ENCODE measurements at places on chromosomes 7 and 10.

GRCh38 chr7:158710651-158711102 is 6.1 kb upstream of the NCAPG2 start:
- DNase-seq: peak; percentile 34

DNA sequence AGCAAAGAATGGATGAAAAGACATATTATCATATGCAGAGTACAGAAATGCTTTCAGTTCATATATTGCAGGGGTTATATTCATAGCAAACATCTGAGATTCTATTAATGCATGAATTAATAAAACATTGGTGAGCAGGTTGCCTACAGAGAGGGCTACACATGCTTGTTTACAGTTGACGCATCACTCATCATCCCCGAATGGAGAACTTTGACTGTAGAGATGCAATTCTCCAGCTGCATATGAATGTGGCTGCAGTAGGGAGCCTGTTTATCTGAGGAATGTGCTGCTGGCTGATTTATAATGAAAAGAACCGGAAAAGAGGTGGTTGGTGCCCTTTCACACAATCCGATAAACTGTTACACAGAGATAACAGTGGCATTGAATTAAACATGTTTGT is 116.5 kb downstream of the GRM3 start:
- no peak for DNase-seq

DNA sequence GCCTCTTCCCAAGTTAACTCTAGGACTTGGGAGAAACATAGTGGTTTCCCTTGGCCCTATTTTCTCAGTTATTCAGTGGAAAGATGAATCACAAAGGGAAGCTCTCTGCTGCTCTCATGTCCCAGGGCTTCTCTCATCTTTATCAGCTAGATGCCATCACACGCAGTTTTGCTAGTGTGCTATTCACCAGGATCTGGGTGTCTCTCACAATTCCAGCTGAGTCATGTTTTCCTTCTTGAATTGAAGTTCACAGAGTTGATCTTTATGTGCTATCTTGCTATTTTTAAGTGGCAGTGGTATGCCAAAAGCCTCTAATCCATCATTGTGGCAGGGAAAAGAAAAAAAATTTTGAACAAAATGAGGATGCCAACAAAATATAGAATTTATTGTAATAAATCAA is 101.3 kb downstream of the TWIST1 start:
- DNase-seq: no peak

GRCh38 chr10:121851786-121852185 is 76.0 kb downstream of the ATE1 start:
- no peak for DNase-seq

DNA sequence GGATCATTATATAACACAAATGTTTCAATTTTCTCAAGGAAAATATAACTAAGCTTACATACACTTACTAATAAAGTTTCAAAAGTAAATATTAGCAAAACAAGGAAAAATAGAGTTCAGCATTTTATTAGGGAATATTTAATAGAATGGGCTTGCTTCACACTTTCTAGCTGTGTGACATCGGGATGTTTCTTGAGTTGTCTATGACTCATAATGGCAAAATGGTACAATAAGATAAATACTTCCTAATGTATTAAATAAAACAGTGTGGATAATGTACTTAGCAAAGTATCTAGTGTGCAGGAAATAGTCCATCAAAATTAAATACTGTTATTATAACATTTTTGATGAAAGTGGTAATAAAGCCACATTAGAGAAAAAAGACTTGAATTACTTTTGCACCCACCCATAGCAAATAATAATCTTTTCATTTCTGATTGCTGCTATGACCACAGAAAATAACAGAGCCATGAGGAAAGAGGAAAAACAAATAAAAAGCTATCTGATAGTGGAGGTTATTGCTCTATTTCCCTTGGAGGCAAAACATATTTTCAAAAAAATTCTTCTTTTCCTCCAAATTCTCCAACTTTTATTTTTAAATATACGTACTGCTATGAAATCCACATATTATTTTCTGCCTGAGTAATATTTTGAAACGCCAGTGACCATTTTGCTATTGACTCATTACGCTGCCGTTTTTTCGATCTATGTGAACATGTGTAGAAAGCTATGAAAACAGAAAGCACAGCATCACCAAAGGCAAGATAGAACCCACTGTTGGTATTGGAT is 272.9 kb upstream of the KLF6 start:
- DNase-seq: no peak

DNA sequence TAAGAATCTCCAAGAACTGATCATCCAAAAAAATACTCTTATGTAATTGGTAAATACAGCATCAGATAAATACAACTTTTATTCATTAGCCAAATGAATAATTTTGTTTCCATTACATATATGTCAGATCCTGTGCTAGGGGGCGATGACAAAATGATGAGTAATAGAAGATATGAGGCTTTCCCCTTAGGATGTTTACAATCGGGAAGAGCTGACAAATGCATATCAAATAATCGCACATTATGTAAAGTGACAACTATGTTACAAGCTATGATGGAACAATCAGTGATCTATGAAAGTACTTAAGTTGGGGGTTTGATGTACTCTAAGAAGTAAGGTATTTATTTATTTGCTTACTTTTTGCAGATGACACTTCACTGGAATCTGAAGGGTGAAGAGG is 465.6 kb upstream of the VSTM2A start:
- DNase-seq: no peak

DNA sequence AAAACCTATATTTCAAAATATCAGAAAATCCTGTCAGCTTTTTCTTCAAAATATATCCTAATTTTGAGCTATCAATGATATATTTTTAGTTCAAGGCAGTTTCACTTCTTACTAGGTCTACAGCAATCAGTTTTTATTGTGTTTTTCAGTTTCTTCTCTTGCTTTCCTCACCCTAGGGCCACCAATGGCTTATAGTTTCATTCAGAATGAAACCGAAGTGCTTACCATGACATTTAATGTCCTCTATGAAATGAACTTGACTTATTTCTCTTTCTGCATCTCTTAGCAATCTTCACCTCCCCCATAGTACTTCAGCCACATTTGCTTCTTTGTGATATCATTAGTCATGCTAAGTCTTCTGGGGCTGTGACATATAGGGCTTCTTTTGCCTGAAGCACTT is 100.3 kb downstream of the ARL5B start:
- DNase-seq: no peak

DNA sequence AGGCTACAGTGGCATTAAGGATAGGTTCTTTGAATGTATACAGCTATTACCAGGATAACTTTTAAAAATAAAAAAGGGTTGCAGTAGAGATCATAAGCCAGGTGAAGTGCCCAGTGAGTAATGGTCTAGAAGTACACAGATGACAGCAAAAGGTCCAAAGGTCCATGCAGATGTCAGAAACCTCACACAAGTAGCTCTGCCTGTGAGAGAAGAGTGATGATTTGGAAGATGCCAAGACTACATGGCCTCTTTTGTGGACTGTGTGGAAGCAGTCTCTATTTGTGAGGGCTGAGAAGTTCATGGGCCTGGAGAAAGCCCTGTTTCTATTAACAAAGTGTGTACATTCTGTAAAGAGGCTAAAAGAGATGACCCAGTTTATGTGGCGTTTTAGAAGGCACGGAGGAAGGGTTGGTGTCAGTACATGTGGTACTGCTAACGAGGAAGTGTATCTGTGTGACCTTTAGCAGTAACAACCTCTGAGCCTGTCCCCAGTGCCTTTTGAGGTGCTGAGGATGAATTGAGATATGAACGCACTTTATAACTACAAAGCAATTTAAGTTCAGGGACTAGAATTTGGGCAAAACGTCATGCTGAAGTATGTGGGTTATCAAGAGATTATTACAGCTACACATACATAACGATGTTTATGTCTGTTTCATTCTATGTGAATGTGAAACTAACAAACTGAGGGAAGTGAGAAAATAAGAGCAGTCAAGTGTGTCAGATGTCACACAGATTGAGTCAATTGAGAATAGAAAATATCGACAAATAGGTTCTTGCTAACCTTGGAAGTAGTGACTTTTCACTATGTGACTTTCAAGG is 7.6 kb downstream of the CYCS start:
- DNase-seq: no peak

GRCh38 chr7:2800931-2801688 is 43.0 kb downstream of the GNA12 start:
- no peak for DNase-seq

- no peak for DNase-seq
These were observed 48.3 kb upstream of the FAM171A1 start for GRCh38 chr10:15419279-15419874.

DNA sequence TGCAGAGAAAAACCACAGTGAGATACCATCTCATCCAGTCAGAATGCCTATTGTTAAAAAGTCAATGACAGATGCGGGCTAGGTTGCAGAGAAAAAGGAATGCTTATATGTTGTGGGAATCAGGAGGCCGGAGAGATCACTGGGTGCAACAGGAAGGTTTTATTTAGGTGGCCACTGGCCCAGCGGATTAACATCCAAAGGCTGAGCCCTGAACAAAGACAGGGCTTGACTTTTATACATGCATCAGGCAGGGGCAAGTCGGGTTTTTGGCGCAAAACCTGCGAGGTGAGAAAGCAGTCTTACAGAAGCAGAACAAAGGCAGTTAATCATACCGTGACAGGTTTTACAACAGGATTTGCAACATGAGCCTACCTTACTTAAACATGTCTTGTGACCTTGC is 620 bp downstream of the ZNF117 start:
- DNase-seq: no peak

DNA sequence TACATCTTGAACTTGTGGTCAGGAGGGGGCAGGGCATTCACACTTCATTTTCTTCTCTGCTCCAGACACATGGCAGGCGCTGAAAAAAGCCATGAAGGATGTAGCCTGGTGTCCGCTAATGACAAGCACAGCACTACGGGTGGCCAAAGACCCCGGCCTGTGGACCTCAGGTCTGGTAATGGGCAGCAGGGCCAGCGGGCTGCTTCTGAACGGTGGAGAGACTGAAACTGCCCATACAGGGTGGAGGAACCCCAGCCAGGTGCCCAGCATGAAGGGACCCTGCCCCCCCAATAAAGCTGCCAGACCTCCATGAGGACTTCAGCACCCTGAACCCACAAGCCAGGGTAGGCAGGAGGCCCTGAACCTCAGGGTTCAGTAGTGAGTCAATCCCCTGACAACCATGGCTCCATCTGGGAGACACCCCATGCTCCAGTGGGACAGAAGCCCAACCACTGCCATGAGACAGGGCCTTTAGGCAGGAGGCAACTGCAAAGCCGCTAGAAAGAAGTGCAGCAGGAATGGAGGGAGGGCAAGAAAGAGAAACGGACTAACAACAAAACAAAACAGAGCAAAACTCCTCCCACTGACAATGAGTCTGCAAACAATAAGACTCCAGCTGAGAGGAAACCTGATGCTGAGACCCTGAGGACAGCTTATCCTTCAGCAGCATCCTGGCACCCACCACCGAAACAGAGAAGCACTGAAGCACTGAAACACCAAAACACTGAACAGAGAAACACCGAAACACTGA is 140.2 kb upstream of the PPP2R2D start:
- no peak for DNase-seq

GRCh38 chr10:70729763-70730357 is 55.3 kb downstream of the TBATA start:
- DNase-seq: no peak

DNA sequence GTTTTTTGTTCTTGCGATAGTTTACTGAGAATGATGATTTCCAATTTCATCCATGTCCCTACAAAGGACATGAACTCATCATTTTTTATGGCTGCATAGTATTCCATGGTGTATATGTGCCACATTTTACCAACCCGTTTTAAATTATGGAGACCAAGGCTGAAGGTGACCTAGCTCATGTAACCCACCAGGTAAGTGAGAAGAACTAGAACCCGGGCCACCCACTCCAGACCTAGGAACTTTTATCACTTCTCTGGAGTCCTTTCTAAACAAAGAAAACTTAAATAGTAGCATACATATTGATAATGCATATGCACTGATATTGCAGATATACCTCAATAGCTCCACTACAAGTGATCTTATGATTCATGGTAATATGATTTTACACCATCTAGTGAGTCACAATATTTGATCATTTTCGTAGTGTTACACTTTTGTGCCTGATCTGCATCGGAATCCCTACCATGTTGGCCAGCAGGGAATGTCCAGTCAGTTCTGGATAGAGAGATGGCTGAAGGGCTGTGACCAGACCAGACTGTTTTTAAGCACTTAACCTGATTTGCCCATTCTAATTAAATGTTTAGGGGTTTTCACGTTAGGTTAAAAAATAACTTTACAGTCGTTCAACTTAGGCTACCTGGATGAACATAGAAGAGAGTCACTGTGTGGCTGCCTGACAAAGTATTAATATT is 15.2 kb downstream of the CUZD1 start:
- no peak for DNase-seq

GRCh38 chr10:99537989-99538917 is 5.5 kb downstream of the NKX2-3 start:
- DNase-seq: no peak
